ENCODE measurements at places on chromosomes 7 and 10.

- DNase-seq, result peak; percentile 22
Measured at GRCh38 chr10:8037941-8038894, 16.3 kb upstream of the GATA3 start.

- no peak for DNase-seq
Measured at GRCh38 chr7:64879086-64879730, 23.9 kb upstream of the ZNF273 start.

DNA sequence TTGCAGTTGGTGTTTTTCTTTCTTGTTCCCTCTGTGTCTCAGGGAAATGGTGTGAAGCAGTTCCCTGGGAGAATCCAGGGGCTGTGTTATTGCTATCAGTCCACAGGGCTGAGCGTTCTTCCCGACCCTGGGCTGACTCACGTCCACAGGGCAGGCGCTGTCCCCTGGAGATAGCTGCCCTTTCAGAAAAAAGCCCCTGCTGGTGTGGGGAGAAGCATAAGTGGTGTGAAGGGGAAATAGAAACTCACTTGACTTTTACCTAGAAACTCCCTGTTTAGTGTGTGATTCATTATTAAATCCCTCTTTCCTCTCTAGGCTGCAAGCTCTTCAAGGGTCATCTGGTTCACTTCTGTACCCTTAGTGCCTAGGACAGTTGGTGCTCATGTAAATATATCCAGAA, 63.3 kb upstream of the SMNDC1 start:
- DNase-seq, result peak; percentile 38

GRCh38 chr10:52443419-52444388, 129.6 kb downstream of the DKK1 start:
- no peak for DNase-seq

- no peak for DNase-seq
Measured at GRCh38 chr7:157688533-157689268, 351.9 kb downstream of the DNAJB6 start.

- no peak for DNase-seq
Measured at GRCh38 chr7:150410680-150411346, 31.7 kb downstream of the ZNF775 start.

GRCh38 chr7:17497549-17498167, 199.2 kb downstream of the AHR start:
- no peak for DNase-seq

DNA sequence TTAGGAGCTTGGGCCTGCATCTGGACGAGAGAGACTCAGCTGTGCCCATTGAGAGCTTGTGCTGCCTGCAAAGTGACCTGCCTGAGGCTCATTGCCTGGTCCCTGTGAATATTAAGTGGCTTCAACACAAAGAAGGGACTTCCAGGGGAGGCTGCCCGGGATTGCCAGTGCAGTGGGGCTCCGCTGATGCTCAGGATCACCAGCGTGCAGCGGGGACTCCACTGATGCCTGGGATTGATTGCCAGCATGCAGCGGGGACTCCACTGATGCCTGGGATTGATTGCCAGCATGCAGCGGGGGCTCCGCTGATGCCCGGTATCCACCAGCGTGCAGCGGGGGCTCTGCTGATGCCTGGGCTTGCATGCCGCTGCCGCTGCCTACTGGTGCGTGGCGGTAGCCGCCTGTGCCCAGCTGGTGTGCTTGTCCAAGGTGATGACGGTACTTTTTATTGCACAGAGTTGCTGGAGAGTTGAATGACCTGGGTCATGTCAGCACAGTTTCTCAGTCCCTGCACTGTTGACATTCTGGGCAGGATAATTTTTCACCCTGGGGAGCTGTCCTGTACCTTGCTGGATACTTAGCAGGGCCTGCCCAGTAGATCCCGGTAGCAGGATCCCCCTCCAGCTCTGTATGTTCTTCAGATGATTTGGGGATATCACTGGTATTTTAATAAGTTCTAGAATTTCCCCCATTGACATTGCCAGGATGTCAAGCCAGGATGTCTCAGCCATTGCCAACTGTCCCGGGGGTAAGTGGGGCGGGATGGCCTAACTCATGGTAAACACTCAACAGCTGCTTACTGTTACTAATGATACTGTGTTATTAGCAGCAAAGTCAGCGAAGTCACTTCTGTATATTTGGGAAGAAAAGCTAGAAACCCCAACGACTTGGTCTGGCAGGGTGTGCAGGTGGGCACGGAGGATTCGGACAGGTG, 13.0 kb downstream of the DOCK1 start:
- DNase-seq, result no peak

DNA sequence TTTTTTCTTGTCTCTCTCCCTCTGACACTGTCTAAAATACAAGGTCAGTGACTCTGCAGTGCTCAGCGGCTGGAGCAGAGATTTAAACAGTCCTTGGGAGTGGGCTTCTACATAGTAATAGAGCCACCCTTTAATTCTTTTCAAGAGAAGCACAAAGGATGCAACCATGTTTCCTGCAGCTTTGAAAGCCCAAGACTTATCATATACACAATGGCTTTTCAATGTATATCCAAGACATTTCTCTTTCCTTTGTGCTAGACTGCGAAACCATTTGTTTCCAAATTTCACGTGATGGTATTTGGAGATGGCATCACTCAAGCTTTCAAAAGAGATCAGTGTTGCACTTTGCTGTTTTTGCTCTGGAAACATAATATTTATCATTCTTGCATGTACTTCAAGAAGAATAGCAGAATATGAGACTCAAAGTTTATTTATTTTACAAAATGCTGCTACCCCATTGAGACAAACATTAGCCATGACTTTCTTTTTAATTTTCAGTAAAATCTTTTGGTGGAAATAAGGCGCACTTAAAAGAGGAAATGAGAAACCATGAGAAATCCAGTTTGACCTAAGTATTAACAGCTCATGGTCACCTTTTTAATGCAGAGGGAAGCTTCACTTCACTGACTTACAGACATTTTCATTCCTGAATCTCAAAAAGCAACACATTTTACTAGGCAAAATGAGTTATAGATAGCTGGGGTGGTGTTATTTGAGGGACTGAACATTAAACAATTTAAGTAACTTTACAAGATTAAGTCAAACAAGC, 76.6 kb downstream of the SEMA3C start:
- no peak for DNase-seq

DNA sequence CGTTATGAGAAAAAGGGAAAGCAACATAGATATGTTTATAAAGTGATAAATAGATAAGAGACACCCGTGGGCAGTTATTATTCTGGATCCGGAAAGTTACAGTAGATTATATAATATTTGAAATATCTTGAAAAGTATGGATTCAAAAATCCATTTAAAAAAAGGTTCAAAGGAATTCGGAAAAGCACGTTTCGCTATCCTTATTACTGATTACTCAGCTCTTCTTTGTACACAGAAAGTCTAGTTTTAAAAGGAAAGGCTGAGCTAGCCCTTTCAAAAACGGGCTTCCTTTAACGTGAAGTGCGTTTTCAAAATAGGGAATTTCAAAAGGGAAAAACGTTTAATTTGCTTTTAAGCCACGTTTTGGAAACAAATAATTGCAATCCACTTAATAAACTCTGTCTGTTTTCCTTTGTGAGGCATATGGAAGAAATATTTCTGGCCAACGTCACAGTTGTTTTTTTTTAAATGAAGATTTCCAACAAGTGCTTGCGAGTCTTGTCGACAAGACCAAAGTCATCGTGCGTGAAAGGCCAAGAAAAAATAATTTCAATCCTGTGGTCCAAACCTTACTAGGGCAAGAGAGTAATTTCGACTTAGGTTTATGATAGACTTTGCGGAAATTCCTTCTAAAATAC, 2.2 kb upstream of the SKIDA1 start:
- no peak for DNase-seq

DNA sequence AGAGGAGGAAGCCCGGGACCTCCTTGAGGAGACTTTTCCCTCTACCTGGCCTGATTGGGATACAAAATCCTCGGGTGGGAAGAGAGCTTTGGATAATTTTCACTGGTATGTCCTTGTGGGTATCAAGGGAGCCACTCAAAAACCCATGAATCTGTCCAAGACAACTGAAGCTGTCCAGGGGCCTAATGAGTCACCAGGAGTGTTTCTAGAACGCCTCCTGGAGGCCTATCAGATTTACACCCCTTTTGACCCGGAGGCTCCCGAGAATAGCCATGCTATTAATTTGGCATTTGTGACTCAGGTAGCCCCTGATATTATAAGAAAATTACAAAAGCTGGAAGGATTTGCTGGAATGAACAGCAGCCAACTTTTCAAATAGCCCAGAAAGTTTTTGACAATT, 38.6 kb downstream of the ZNF25 start:
- DNase-seq, result no peak

DNA sequence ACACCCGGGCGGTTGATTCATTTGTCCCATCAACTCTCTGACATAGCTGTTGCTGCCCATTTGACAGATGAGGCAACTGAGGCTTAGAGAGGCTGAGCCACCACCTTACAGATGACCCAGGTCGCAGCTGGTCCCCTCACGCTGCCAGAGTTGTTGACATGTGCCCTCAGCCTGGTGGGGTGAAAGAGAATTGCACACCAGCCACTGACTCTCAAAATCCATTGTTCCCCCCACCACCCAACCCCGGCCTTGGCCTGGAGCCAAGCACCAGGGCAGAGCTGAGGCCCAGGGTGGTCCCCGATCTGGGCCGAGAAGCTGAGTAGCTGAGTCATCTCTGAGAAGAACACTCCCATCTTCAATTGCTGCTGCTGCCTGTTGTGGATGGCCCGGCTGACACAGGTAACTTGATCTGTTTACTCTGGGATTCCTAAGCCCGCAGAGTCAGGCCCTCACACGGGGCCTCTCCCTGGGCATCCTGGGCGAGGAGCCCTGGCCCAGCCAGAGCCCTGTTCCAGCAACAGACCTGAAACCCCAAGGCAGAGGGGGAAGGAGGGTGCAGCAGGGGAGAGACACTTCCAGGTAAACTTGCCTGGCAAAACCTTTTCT, 27.5 kb downstream of the PVRIG start:
- no peak for DNase-seq

- no peak for DNase-seq
Measured at GRCh38 chr7:33258491-33258951, 129.2 kb downstream of the BBS9 start.

- no peak for DNase-seq
Measured at GRCh38 chr7:51635775-51636174, 319.2 kb upstream of the COBL start.

DNA sequence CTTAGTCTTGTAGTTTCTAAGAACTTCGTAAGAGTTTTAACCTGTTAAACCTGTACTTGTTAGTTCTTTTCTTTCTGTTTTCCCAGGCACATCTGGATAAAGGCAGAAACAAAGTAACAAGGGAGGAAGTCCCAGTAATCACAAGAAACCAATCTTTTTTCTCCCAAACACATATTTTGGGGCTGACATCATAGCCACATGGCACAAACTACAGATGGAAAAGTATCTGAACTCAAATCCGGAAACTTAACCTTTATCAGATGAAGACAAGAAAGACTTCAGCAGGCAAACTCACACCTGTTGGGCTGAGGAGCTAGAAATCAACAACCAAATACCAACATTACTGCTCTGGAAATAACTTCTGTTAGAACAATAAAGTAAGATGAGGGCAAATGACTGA, 67.1 kb downstream of the CUBN start:
- DNase-seq, result no peak

DNA sequence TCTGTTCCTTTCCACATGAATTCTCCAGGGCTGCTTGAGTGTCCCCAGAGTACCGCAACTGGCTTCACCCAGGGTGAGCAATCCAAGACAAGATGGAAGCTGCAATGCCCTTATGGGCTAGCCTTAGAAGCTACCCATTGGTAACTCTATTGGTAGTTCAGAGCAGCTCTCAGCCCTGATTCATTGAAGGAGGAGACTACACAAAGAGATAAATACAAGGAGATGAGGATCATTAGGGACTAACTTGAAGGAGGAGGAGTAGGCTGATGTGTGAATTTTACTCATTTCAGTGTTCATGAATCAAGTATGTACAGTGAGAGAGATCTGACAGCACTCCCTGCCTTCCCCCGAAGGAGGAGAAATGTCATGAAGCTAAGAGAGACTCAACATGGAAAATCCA, 124.0 kb downstream of the REEP3 start:
- DNase-seq, result no peak

- no peak for DNase-seq
Measured at GRCh38 chr10:93589648-93590562, 11.1 kb downstream of the RBP4 start.

GRCh38 chr10:117441812-117442443, 66.7 kb upstream of the PDZD8 start:
- DNase-seq, result no peak

DNA sequence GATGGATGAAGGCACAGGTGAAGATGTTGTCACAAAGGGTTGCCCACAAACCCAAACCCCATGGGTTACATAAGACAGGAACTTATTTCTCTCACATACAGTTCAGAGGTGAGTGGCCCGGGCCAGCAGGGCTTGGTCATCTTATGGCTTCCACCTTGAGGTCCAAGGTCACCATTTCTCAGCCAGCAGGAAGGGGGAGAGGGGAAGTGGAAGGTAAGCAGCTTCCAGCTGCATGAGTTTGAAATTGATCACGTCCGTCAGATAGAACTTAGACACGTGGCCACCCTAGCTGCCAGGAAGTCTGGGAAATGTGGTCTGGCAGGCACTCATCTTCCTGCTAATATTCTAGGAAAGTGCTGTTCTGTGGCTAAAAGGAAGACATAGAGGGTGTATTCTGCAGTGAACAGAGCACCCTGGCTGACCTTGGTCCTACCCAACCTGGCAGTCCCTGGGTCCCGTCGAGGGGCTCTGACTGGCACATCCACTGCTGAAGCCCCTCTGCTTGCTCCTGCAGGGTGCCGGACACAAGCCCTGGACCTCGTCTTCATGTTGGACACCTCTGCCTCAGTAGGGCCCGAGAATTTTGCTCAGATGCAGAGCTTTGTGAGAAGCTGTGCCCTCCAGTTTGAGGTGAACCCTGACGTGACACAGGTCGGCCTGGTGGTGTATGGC, 49.5 kb downstream of the VWA2 start:
- no peak for DNase-seq

- DNase-seq, result no peak
Measured at GRCh38 chr10:28800144-28800543, 122.8 kb downstream of the BAMBI start.

DNA sequence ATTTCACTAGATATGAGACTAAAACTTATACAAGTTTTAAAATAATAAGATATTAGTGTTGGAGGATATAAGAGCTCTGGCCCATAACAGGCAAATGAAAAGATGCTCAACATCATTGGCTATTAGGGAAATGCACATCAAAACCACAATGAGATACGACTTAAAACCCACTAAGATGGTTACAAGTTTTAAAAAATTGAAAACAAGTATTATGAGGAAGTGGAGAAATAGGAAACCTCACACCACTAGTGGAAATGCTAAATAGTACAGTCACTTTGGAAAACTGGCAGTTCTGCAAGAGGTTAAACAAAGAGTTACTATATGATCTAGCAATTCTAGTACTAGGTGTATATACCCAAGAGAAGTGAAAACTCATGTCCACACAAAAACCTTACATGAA, 17.2 kb downstream of the PANK1 start:
- no peak for DNase-seq

GRCh38 chr10:7239312-7239985, 171.4 kb downstream of the SFMBT2 start:
- peak; percentile 62 for DNase-seq

GRCh38 chr10:63175534-63175933, 42.4 kb downstream of the NRBF2 start:
- no peak for DNase-seq

GRCh38 chr7:113161050-113161449, 42.7 kb upstream of the SMIM30 start:
- DNase-seq, result no peak
